ENCODE measurements at places on chromosomes 2 and 18. TPM values are rescaled to one million over a fixed set of nuclear protein-coding genes. Genes with fewer than 3 reads are reported as not detected.

- no peak for DNase-seq
- no peaks in the 10 kb centered on the region for H3K4me1 ChIP-seq
- H3K36me3 ChIP-seq: no peaks in the 10 kb centered on the region
- no peak overlapping the region for H3K4me3 ChIP-seq
- H3K27ac ChIP-seq: no peak overlapping the region
- H3K27me3 ChIP-seq: no peaks in the 10 kb centered on the region
Observed at GRCh38 chr2:103781313-103781712, 1019.5 kb downstream of the TMEM182 start.

- H3K27me3 ChIP-seq: no peaks in the 10 kb centered on the region
- no peak overlapping the region for H3K27ac ChIP-seq
- no peak overlapping the region for H3K4me3 ChIP-seq
Observed at GRCh38 chr2:28351621-28352020, 41.0 kb upstream of the FOSL2 start.

DNA sequence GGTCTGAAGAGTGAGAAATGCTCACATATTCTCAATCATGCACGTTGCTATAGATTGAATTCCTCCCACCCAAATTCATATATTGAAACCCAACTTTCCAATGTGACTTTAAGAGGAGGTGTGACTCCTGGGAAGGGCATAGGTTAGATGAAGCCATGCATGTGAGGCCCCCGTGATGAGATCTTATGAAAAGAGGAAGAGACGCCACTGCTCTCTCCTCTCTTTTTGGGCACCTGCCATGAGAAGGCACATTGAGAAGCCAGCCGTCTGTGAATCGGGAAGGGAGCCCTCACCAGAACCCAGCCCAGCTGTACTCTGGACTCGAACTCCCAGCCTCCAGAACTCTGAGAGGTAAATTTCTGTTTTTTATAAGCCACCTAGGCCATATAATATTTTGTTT, 842.6 kb upstream of the SALL3 start:
- H3K27ac ChIP-seq: no peak overlapping the region
- H3K4me1 ChIP-seq: no peaks in the 10 kb centered on the region
- H3K4me3 ChIP-seq: no peak overlapping the region
- H3K36me3 ChIP-seq: no peaks in the 10 kb centered on the region
- DNase-seq: no peak

- no peak for DNase-seq
- H3K27me3 ChIP-seq: peaks cover 6% of the 10 kb centered on the region
- no peaks in the 10 kb centered on the region for H3K36me3 ChIP-seq
- H3K27ac ChIP-seq: no peak overlapping the region
Observed at GRCh38 chr18:63433334-63433866, 11.1 kb upstream of the VPS4B start.

DNA sequence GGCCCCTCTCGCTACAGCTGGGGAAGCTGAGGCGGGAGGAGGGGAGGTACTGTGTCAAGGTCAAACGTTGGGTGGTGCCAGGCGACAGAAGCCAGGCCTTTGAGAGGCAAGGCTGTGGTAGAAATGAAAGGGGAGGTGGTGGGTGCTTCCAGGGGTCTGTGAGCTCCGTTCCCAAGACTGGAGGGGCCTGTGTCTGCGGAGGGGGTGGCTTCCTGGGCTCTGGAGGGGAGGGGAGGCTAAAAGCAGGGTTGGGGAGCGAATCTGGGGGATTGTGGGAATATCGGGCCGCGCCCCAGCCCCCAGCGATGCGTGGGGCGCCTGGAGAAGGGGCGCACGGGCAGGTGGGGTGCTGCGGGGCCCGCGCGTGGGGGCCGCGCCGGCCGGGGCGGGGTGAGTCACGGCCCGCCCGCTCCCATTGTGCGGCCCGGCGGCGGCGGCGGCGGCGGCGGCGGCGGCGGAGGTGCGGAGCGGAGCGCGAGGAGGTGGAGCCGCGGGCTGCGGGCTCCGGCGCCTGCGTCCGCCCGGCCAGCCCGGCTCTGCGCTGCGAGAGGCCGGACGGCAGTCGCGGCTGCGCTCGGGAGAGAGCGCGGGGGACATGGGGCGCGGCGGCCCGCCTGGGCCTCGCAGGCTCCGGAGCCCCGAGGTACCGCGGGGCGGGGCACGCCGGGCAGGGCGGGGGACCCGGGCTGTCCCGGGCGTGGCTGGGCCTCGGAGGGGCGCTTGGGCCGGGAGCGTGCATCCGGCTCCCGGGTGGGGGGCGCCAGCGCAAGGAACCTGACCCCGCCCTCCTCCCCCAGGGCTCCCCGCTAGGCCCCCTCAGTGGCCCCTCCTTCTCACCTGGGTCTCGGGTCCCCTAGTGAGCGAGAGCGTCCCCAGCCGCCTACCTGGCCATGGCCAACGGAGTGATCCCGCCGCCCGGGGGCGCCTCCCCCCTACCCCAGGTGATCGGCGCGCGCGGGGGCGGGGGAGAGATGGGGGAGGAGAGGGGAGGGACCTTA, at the start of gene SLC4A3:
Gene SLC4A3, plus strand, starts transcription at position 528 of the 998 bp plus-strand sequence. Its CDS starts 363 bp downstream, at position 891.
- no peak within 1 kb of the TSS for H3K27ac ChIP-seq
- H3K4me1 ChIP-seq: peaks cover 49% of the 10 kb centered on the region
- H3K36me3 ChIP-seq: no peaks in the 10 kb centered on the region
- H3K4me3 ChIP-seq: peak within 1 kb of the TSS; percentile 35
- peak; percentile 80 for DNase-seq

- H3K27ac ChIP-seq: no peak overlapping the region
- no peaks in the 10 kb centered on the region for H3K27me3 ChIP-seq
- DNase-seq: no peak
- H3K4me3 ChIP-seq: no peak overlapping the region
- H3K36me3 ChIP-seq: no peaks in the 10 kb centered on the region
- no peaks in the 10 kb centered on the region for H3K4me1 ChIP-seq
Observed at GRCh38 chr18:41244591-41245037, 710.4 kb upstream of the PIK3C3 start.

GRCh38 chr2:94994063-94994913, 31.2 kb upstream of the MAL start:
- peaks cover 4% of the 10 kb centered on the region for H3K27me3 ChIP-seq
- DNase-seq: no peak
- H3K27ac ChIP-seq: no peak overlapping the region
- no peaks in the 10 kb centered on the region for H3K36me3 ChIP-seq
- no peak overlapping the region for H3K4me3 ChIP-seq

GRCh38 chr2:170148161-170148560, 29.8 kb upstream of the MYO3B start:
- H3K4me1 ChIP-seq: peaks cover 6% of the 10 kb centered on the region
- H3K27me3 ChIP-seq: no peaks in the 10 kb centered on the region
- no peak overlapping the region for H3K4me3 ChIP-seq

DNA sequence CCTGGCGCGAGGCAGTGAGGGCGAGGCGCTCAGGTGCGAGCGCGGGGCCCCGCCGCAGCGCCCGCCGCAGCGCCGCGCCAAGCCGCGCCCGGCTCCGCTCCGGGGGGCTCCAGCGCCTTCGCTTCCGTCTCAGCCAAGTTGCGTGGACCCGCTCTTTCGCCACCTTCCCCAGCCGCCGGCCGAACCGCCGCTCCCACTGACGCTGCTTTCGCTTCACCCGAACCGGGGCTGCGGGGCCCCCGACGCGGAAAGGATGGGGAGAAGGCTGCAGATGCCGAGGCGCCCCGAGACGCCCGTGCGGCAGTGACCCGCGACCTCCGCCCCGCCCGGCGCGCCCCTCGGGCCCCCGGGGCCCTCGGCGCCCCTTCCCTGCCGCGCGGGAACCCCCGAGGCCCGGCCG, 328 bp upstream of the INHBB start:
- H3K27me3 ChIP-seq: peaks cover 28% of the 10 kb centered on the region
- no peaks in the 10 kb centered on the region for H3K4me1 ChIP-seq
- H3K27ac ChIP-seq: no peak overlapping the region
- no peak overlapping the region for H3K4me3 ChIP-seq
- no peak for DNase-seq

DNA sequence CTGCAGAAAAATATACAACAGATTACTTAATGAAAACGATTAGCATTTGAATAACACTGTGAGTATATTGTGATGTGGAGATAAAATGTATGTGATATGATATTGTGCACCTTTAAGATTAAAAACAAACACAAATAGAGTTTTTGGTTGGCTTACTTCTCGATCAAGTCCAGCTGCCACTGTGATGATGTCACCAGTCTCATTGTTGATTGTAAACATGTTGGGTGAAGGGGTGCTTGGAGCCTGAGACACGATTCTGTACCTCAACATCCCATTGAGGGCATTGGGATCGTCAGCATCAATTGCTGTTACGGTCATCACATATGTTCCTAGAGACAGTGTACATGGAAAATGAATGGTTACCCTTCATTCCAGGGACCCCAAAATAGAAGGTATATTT, 174.1 kb downstream of the CDH2 start:
- H3K27ac ChIP-seq: no peak overlapping the region
- H3K4me1 ChIP-seq: no peaks in the 10 kb centered on the region
- H3K36me3 ChIP-seq: no peaks in the 10 kb centered on the region

DNA sequence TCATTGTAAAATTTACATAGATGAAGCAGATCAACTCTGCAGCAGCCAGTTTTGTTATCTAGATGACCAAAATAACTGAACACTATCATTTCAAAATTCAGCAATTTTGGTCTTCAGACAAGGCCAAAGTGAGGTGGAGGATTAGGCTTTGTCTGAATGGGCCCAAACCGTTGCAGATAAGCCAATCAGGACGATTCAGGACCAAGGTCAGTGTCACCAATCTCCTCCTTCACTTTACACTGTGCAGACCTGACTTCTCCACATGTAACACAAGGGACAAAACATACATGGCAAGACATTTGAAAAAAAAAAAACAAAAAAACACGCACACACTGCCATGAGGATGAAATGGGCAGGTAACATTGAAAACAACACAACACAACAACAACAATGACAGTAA, 211.2 kb downstream of the NAPG start:
- H3K4me3 ChIP-seq: no peak overlapping the region
- H3K27me3 ChIP-seq: peaks cover 10% of the 10 kb centered on the region
- H3K36me3 ChIP-seq: no peaks in the 10 kb centered on the region

DNA sequence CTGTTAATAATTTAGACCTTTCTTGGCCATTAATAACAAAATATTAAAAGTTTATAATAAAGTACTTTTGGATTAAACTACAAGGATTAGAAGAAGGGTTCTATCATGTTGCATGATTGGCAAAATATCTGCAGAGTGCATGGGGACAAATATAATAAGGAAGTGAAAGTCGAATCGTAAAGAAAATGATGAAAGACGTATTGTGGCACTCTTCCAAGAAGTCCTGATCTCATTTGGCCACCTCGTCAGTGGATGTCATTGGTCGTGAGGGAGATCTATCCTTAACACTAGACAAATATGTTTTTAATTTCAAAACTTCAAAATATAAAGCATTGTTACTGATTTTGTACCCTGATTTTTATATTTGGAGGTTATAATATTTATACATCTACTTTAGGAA, 197.7 kb upstream of the STON1 start:
- no peaks in the 10 kb centered on the region for H3K4me1 ChIP-seq
- no peak overlapping the region for H3K27ac ChIP-seq
- peak; percentile 15 for DNase-seq
- H3K4me3 ChIP-seq: no peak overlapping the region
- peaks cover 8% of the 10 kb centered on the region for H3K36me3 ChIP-seq

GRCh38 chr2:122583159-122583917, 827.9 kb downstream of the TSN start:
- H3K27me3 ChIP-seq: no peaks in the 10 kb centered on the region
- DNase-seq: no peak
- H3K4me3 ChIP-seq: no peak overlapping the region
- no peak overlapping the region for H3K27ac ChIP-seq
- no peaks in the 10 kb centered on the region for H3K4me1 ChIP-seq

DNA sequence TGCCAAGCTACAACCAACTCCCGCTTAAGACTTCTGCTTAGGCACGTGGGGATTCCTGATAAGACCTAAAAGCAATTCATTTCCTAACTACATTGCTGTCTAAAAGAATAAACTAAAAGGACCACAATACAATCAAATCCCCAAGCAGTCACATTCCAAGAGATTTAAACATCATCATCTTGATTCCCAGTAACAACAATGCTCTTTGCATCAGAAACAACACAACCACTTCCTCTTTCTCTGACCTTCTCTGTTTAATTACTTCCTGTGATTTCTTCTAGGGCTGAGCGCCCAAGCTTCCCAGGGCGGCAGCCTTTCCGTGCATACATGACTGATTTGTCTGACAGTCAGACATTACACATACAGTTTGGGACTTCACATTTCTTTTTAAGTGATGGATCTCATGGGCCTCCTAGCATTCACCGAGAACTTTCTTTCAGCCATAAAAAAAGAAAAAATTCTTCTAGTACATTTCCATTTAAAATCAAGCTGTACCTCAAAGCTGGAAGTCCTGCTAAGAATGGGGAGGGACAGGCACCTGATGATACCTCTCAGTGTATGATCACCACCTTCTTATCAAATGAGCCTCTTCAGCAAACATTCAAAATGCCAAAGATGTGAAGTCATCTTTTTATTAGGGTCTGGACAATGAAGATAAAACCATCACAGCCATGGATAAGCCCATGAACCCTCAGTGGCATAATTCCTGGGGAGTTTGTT, 11.5 kb downstream of the SPRED2 start:
- peaks cover 11% of the 10 kb centered on the region for H3K36me3 ChIP-seq
- H3K27ac ChIP-seq: peak overlapping the region; percentile 16
- H3K27me3 ChIP-seq: no peaks in the 10 kb centered on the region
- H3K4me3 ChIP-seq: no peak overlapping the region

DNA sequence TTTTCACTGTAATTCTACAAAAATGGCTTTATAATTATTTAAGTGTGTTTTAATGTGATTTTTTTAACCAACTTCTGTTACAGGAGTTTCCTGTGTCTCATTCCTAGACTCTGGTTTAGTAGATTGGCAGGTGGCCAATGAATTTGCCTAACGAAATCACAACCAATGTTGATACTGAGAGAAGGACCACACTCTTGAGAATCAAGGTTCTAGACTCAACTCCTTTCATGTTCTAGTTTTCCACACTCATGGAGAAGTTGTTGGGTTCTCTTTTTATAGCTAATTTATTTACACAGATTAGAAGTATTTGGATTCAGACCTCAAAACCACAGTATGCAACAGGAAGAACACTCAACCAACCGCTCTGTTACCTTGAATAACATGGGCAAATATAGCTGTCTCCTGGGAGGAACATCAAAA, 22.6 kb upstream of the USP34 start:
- no peaks in the 10 kb centered on the region for H3K4me1 ChIP-seq
- peaks cover 96% of the 10 kb centered on the region for H3K36me3 ChIP-seq
- H3K4me3 ChIP-seq: no peak overlapping the region
- no peaks in the 10 kb centered on the region for H3K27me3 ChIP-seq
- H3K27ac ChIP-seq: no peak overlapping the region

DNA sequence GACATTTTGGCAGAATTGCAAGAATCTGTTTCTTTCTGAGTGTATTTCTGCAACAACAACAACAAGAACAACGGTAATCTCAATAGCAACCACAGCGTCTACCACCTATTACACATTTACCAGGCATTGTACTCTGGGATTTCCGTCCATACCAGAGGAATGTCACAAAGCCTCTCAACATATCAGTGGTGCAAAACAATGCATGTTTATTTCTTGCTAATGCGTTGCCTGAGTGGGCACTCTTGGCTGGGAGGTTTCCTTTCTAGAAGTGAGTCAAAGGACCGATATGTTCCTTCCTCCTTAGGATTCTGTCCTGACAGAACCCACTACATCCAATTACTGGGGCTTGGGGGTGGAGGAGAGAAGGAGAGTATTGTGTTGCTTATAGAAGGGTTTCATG, 585.6 kb downstream of the TSN start:
- no peaks in the 10 kb centered on the region for H3K27me3 ChIP-seq
- H3K36me3 ChIP-seq: no peaks in the 10 kb centered on the region
- no peak overlapping the region for H3K4me3 ChIP-seq

GLI2 gene
- 0.24 TPM for total RNA-seq

AMER3 gene
- total RNA-seq: not detected

SLC9A4 gene
- 0.04 TPM for total RNA-seq

TRIM43 gene
- not detected for total RNA-seq

SLC23A3 gene
- total RNA-seq: 0.64 TPM

YES1 gene
- 99.4 TPM for total RNA-seq

ANKRD62 gene
- total RNA-seq: 0.44 TPM

RNF152 gene
- total RNA-seq: 0.04 TPM
